ENCODE measurements at places on chromosomes 1 and 21. TPM values are rescaled to one million over a fixed set of nuclear protein-coding genes. Genes with fewer than 3 reads are reported as not detected.

The ADAMTS5 gene
- polyA plus RNA-seq: 3.1 TPM

The AADACL4 gene
- not detected for polyA plus RNA-seq

The KLHDC9 gene
- 0.83 TPM for polyA plus RNA-seq

The TRIM67 gene
- polyA plus RNA-seq: not detected

The TRAF3IP3 gene
- 0.59 TPM for polyA plus RNA-seq

The PAX7 gene
- polyA plus RNA-seq: not detected

The ORC1 gene
- polyA plus RNA-seq: 0.28 TPM

The CD2 gene
- polyA plus RNA-seq: 0.49 TPM

The CHD5 gene
- 0.01 TPM for polyA plus RNA-seq

The TMEM82 gene
- polyA plus RNA-seq: not detected

The C8A gene
- polyA plus RNA-seq: not detected

The TAS1R1 gene
- polyA plus RNA-seq: not detected

The PLA2G2A gene
- 349 TPM for polyA plus RNA-seq

The TDRD5 gene
- polyA plus RNA-seq: not detected

All from heart right ventricle (tissue), 16 donors.